ENCODE measurements at places on chromosomes 4 and X.

DNA sequence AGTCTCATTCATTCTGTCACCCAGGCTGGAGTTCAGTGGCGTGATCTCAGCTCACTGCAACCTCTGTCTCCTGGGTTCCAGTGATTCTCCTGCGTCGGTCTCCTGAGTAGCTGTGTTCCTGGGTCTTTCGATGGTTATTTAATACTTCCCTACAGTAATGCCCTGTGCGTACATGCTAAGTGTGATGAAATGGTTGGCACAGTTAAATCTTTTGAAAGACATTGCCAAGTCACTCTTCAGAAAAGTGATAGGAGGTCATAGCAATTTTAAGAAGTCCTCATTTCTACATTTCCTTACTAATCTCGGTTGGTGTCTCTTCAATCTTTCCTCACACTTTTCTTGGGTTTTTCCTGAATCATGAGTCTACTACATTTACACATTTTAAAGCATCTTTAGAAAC is 14.4 kb downstream of the HTT-AS start:
- no peak for DNase-seq

DNA sequence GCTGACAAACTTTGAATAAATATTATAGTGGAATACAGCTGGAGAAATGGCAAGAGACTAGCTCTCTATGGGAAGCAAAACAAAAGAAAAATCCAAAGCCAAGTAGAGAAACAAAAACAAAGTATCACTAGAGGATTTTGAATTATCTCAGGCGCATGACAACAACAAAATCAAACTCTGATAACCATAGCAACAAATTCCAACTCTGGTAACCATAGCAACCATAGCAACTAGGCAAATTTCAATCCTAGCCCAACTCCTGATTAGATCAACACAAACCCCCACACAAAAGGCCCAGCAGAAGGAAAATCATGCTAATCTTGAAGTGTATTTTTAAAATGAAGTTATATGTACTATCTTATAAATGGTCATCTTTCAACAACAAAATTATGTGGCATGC is 98.4 kb upstream of the MAGEE2 start:
- DNase-seq: no peak

GRCh38 chr4:177315767-177316464 is 6.2 kb downstream of the NEIL3 start:
- no peak for DNase-seq

DNA sequence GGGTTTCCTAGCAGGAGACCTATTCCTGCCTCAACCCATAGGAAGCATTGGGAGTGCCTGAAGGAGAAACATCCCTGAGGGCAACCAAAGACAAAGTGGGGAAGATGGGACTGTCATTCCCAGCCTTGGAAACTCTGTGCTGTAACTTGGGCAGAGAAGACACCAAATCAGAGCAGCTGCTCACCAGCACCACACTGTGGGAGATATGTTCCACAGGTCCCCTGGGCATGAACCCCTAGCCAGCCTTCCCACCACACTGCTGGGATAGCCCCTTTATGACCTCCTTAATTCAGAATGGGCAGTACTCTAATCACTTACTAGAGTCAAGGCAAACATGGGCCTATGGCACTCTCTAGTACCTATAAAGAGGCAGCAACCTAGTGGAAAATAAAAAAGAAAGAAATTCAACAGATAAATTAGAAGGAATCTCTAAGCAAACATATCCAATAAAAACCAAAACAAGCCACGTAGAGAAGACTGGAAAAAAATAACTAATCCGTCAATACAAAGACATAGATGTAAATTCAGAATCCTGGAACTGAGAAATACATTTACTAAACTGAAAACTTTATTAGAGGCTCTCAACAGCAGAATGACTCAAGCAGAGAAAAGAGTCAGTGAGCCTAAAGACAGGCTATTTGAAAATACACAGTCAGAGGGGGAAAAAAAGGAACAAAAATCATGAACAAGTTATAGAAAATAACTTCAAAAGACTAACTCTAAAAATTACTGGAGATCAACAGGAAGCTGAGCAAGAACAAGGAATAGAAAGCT is 878.4 kb upstream of the FRG1 start:
- no peak for DNase-seq

DNA sequence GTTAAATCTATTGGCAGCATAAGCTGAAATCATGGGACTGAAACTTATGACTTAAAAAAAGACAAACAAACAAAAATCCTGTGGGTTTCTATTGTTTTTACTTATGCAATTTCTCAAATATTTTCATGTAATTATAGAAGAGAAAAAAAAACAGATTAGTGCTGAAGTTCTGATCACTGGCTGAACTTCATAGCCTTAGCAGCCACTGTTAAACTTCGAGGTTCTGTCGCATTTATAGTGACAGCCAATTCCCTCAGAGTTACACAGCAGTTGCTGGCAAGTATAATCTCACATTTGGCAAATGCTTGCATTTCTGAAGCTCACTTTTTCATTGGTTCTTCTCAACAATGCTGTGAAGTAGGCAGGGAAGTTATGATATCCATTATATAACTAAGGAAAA is 748.9 kb upstream of the MAGEB2 start:
- DNase-seq: no peak

- no peak for DNase-seq
Measured at GRCh38 chr4:109065006-109065405, 237.5 kb downstream of the COL25A1 start.

- peak; percentile 4 for DNase-seq
Measured at GRCh38 chrX:107025545-107025944, 25.5 kb upstream of the MORC4 start.

- DNase-seq: peak; percentile 79
Measured at GRCh38 chr4:2937146-2937857, 25.9 kb downstream of the NOP14 start.

- DNase-seq: no peak
Measured at GRCh38 chrX:30935985-30936384, 46.9 kb upstream of the TAB3 start.

DNA sequence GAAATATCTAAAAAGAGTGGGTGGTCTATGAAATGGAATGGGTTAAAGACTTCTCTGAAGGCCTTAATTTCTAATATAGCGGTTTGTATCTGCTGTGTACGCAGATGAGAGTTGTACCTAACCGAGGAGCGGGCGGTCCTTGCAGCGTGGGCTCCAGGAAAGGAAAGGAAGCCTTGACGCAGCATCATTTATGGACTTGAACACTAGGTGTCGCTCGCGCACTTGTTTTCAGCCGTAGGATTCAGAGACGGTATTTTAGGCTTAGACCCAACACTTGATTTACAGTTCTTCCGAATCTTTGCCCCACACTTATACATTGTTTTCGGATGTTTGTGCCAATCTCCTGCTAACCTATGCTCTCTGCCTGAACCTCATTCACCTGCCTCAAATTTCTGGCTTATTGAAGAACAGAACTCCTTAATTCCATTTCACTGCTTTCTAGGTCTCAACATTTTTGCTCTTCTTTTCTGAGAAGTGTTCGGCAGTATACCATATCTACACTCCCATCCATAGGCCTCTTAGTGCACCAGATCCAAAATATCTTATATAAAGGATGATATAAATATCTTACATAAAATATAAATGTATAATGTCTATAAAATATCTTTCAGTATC is 48.9 kb upstream of the AADAT start:
- peak; percentile 83 for DNase-seq

GRCh38 chr4:87219632-87220093 is 755 bp downstream of the KLHL8 start:
- DNase-seq: peak; percentile 9

DNA sequence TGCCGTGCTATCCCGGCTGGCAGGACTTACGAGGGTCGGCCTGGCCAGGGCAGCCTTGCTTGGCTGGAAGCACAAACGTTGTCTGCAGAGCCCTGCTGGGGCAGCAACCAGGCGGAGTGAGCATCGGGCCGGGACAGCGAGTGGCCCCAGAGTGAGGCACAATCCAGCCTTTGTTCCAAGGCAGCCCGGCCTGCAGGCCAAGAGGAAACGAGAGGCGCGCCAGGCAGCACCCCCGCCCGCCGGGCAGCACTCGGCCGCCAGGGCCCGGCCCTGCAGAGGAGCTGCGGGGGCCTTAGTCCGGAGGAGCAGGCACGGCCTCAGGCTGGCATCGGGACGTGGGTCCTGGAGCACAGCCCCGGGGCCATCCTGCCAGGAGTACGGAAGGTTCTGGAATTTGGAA is 24.1 kb downstream of the FGFRL1 start:
- no peak for DNase-seq

DNA sequence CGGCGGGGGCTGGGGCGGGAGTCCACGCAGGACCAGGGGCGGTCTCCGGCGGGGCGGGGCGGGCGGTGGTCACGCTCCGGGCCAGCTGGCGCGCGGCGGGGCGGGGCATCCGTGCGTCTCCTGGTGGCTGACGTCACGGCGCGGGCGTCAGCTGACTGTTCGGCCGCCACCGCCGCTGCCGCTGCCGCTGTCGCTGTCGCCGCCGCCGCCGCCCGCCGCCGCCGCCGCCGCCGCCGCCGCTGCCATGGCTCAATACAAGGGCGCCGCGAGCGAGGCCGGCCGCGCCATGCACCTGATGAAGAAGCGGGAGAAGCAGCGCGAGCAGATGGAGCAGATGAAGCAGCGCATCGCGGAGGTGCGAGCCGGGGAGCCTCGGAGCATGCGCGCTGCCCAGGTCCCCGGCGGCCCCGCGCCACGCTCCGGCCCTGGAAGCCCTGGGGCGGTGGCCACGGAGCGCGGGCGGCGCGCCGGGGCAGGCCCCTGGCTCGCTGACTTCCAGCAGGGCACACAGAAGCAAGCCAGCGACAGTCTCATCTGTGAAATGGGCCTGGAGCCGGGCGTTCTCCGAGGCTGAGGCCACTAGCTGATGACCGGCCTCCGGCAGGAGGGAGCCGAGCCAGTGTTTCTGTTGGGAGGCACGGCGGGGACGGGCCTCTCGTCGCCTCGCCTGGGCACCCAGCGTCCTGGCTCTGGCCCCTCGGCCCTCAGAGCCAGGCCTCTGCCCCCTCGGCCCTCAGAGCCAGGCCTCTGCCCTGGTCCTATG is at the start of gene FAM50A:
Gene FAM50A, plus strand, starts transcription at position 150 of the 763 bp plus-strand sequence. Its CDS starts 95 bp downstream, at position 245.
- DNase-seq: peak; percentile 4

- no peak for DNase-seq
Measured at GRCh38 chr4:170610434-170610833, 520.7 kb upstream of the AADAT start.

- peak; percentile 32 for DNase-seq
Measured at GRCh38 chr4:69832326-69833030, 27.5 kb downstream of the SULT1E1 start.

DNA sequence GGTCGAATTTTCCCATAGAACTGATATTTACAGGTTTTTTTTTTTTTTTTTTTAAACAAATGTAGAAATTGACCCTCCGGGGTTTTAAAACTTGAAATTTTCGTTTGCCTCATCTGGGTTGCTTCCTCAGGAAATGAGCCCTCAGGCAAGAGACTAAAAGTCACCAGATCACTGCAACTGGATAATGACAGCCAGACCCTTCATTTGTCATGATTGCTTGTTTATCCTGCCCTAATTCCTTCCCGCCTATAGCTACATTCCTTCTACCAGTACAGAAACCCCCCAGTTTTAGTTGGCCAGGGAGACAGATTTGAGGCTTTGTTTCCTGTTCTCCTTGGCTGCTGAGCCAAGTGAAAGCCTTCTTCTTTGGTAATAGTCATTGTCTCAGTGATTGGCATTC is 44.0 kb upstream of the IGFBP7 start:
- no peak for DNase-seq

DNA sequence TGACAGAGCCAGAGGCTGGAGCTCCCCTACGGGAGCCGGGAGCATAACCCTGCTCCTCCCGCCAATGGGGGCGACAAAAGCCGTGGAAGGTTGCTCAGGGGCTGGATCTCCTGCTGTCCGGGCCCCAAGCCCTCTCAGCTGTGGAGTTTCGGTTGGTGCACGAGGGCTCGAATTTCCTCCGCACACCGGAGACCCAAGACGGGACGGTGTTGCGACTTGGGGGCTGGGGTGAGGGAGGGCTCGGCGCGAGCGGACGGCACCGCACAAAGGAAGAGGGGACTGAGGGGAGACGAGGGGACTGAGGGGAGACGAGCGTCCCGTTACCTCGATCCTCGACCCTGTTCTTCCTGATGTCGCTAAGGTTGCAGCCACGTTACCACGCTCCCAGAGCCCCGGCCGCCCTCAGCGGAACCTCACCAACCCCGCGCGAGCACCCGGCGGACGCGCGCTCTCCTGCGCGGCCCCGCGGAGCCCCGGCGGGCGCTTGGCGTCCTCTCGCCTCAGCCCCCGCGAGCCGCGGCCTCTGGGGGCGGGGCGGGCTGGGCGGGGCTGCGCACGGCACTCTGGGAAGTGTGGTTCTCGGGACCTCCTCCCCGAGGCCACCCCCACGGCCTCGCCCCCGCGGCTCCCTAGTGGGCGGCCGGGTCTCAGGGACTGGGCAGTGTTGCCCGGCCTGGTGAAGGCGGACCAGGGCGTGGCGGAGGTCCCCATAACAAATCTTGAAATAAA is at the start of gene KLHL8:
Gene KLHL8, minus strand, starts transcription at position 525 of the 729 bp plus-strand sequence. CDS start 25,079 bp downstream, outside the sequence.
- DNase-seq: peak; percentile 72

DNA sequence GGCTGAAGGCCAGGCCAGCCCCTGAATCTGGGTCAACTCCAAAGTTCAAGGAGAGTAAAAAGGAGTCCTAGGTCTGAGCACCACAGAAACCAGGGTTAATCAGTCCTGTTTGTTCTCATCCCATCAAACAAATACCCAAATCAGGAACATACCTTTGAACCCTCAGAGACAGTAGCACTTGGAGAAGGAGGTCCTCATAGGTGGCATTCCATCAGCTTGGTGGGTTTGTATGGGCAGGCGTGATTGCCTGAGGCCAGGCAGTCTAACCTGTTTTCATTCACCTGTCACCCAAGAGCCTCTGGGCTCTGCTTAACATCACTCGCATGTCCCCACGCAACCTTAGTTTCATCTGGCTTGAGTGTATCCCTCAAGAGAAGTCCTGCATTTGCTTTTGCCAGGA is 17.5 kb upstream of the MBTPS2 start:
- no peak for DNase-seq

DNA sequence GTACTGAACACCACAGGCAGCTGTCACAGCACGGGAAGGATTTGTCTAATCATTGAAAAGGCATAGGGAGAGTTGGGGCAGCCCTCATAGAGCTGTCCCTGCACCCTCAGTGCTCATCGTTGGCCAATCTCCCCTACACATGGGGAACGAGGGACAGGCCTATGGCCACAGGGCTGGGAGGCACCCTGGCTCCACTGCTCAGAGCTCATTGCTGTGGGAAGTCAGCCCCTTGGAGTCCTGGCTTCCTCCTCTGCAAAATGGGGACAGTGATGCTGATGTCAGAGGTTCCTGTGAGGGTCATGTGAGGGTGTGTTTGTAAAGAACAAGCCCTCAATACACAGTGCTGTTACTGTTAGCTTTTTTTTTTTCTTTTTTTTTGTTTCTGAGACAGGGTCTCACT is 19.3 kb upstream of the HTRA3 start:
- no peak for DNase-seq

- DNase-seq: no peak
Measured at GRCh38 chr4:101643186-101643837, 147.2 kb upstream of the BANK1 start.

DNA sequence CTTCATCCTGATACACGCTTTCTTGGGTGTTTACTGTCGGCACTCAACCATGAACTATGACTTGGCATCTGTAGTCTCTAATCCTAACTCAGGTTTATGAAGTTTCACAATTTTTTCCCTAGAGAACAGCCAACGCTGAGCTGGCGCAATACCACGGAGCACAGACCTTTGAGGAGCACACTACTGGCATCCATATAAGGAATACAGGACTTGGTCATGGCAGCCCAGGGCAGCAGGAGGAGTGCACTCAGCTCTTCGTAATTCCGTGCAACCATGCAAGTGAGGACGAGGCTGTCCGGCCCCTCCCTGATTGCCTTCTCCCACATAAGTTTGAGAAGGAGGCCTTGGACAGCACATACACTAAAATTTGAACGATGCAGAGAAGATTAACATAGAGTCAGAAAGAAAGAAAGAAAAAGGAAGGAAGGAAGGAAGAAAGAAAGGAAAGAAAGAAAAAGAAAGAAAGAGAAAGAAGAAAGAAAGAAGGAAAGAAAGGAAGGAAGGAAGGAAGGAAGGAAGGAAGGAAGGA is 41.0 kb upstream of the PDLIM5 start:
- DNase-seq: peak; percentile 94

GRCh38 chr4:123987408-123987807 is 590.8 kb downstream of the SPRY1 start:
- DNase-seq: no peak
